ENCODE measurements at places on chromosomes 2 and 18. TPM values are rescaled to one million over a fixed set of nuclear protein-coding genes. Genes with fewer than 3 reads are reported as not detected.

Gene RPRM
- 63.1 TPM for total RNA-seq

Gene LYPD6
- total RNA-seq: 2.3 TPM

Gene POU3F3
- 44.7 TPM for total RNA-seq

Gene SLC9A2
- total RNA-seq: 0.14 TPM

Gene IL1RL1
- total RNA-seq: 0.31 TPM

Gene BOLA3
- total RNA-seq: 51.5 TPM

Gene TDRD15
- total RNA-seq: 0.08 TPM

Gene PKDCC
- total RNA-seq: 15.1 TPM

Gene FIGN
- 8.9 TPM for total RNA-seq

Gene LYPD1
- 33.9 TPM for total RNA-seq

Gene DNMT3A
- total RNA-seq: 3.9 TPM

Gene NEU2
- not detected for total RNA-seq

Gene HOXD12
- total RNA-seq: not detected

Gene CDH20
- not detected for total RNA-seq

Gene VSNL1
- 10.2 TPM for total RNA-seq

Gene TCF7L1
- total RNA-seq: 6.6 TPM

Gene FOSL2
- total RNA-seq: 3.0 TPM

Gene IL36G
- not detected for total RNA-seq

Gene TTL
- total RNA-seq: 30.9 TPM

Gene KCNF1
- total RNA-seq: 0.35 TPM

Gene CPLX4
- total RNA-seq: not detected

Gene CDCA7
- total RNA-seq: 25.8 TPM

Gene ALPI
- not detected for total RNA-seq

Gene OBSL1
- total RNA-seq: 53.1 TPM

Gene NYAP2
- 0.58 TPM for total RNA-seq

Gene PJVK
- total RNA-seq: 1.5 TPM

Gene LIPG
- total RNA-seq: 34.1 TPM

Gene SERPINB13
- 0.18 TPM for total RNA-seq

Gene ABHD1
- total RNA-seq: 2.0 TPM

Gene ARHGAP28
- 7.2 TPM for total RNA-seq

Gene EPG5
- 25.7 TPM for total RNA-seq

Gene FAM237A
- total RNA-seq: not detected

Gene CXCR4
- total RNA-seq: 24.5 TPM

Gene GPR17
- total RNA-seq: 1.4 TPM

Gene GPBAR1
- 0.76 TPM for total RNA-seq

Gene RASGRP3
- 1.7 TPM for total RNA-seq

Gene NT5DC4
- not detected for total RNA-seq

Gene AP1S3
- 1.9 TPM for total RNA-seq

Gene CKAP2L
- 1.1 TPM for total RNA-seq

Gene SCN9A
- 2.7 TPM for total RNA-seq

Gene ATP5MC3
- total RNA-seq: 216 TPM

Gene OTX1
- total RNA-seq: 0.22 TPM

Gene MYL12B
- 149 TPM for total RNA-seq

Gene FOXD4L1
- total RNA-seq: 0.38 TPM

Gene SOX11
- 1.5 TPM for total RNA-seq

Gene UGT1A4
- total RNA-seq: 0.21 TPM

Gene PLEKHH2
- total RNA-seq: 6.5 TPM

Gene KCNJ3
- total RNA-seq: 1.1 TPM

Gene TMEM247
- not detected for total RNA-seq

Gene SCYGR1
- total RNA-seq: not detected

Gene CD302
- total RNA-seq: 19.8 TPM

Gene CTNNA2
- total RNA-seq: 117 TPM

Gene SUMO1
- 191 TPM for total RNA-seq

Gene TMEM169
- 30.2 TPM for total RNA-seq

Gene RMC1
- 25.5 TPM for total RNA-seq

Gene SULT1C4
- 2.9 TPM for total RNA-seq

Gene UCN
- total RNA-seq: not detected

Gene PRKAG3
- 0.14 TPM for total RNA-seq

Gene COMMD1
- total RNA-seq: 34.7 TPM

Measured in motor neuron (in vitro differentiated cells).